NCI-H2171 treated with DMSO at 0.1 percent for 48 hours (cell line): ENCODE measurements at places on chromosomes 13 and 19.

GRCh38 chr19:18234194-18234593 lies 8.0 kb upstream of the PDE4C start:
- no peak for DNase-seq

GRCh38 chr13:83780227-83780626 lies 102.0 kb downstream of the SLITRK1 start:
- DNase-seq, result peak; percentile 15

DNA sequence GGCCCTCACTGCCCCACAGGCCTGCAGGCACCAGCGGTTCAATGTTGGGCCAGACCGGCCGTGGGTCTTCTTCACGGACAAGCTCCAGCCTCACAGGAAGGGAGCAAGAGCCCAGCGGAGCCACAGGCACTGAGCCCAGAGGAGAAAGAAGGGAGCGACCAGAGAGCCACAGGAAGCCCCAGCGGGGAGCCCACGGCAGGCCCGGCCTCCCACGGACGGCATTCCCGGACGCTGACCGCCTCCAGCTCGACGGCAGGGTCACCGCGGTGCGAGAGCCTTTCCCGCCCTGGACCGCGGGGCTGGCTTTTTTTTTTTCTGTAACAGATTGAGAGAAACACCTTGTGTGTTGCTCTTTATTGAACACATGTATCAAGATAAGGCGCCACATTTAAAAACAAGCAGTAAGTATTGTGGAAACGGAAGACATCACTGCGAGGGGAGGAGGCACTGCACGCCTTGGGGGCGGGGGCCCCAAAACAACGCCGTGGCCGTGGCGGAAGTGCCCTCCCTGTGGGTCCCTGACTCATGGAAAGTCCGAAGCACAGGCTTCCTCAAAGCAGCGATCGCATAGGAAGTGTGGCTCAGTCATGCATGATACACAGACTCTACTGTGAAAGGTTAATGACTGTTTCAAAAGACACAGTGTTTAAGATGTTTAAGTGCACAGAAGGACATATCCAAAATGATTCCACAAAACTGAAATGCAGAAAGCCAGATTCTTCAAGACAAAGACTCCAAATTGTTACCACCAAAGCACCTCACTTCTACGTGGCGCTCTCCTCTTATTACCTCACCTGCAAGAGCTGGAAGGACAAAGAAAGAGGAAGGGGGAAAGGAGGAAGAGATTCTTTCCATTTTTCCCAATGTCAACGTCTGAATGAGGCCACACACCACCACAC lies 3.5 kb downstream of the RASA3 start:
- DNase-seq, result no peak

GRCh38 chr19:50725218-50725910 lies 2.2 kb downstream of the CLEC11A start:
- DNase-seq, result no peak

DNA sequence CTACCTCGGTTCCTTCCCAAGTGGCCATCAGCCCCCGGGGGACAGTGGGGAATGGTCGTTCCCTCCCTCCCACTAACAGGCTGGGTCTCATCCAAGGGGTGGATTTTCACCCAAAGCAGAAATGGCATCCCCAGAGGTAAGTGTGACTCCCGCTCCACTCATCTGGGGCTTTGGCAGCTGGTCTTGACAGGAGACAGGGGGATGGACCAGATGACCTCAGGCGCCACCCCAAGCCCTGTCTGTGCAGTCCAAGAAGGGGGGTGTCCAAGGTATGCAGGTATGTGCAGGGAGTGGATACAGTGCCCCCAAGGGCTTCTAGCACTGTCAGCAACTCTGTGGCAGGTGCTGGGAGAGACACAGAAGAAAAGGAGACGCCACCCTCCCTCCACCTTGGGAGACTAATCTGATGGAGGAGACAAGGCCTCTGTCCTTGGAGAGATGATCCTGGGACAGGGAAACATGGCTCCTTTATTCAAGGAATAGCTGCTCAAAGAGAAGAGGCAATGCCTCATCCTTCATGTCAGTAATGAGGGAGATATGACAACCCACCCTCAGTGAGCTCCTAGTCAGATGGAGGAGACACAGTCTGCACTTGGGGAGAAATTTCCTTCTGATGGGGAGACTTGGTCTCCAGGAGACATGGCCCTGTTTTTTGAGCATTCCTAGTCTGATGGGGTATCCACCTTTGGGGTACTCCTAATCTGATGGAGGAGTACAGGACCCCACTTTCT lies 7.7 kb downstream of the CEACAM16 start:
- DNase-seq, result no peak
